Activated CD8-positive, alpha-beta memory T cell treated with anti-CD3 and anti-CD28 coated beads for 4 hours (primary cell): ENCODE measurements at places on chromosomes 7 and 10.
A peak's percentile ranks its signal among the peaks of the same experiment; 100 is the strongest.

DNA sequence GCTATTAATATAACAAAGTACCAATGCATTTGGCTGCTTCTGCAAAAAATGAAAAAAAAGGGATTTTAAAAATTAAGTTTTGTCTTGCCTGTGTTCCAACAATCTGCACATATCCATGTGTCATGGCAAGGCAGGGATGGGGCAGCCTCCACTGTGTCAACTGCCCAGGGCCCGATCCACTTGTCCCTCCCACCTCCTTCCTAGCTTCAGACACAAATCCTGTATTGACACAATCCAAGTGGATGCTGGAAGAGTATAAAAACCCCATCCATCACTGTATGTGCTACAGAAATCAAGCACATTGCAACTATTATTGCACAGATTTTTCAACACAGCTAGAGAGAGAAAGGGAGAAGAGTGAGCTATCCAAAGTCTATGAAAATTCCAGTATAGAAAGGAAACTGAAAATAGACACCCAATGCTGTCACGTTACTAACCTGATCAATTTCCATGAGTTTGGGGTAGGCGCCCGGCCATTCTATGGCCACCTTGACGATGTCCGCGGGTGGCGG is 106.4 kb downstream of the ELMO1 start:
- no peak for DNase-seq

DNA sequence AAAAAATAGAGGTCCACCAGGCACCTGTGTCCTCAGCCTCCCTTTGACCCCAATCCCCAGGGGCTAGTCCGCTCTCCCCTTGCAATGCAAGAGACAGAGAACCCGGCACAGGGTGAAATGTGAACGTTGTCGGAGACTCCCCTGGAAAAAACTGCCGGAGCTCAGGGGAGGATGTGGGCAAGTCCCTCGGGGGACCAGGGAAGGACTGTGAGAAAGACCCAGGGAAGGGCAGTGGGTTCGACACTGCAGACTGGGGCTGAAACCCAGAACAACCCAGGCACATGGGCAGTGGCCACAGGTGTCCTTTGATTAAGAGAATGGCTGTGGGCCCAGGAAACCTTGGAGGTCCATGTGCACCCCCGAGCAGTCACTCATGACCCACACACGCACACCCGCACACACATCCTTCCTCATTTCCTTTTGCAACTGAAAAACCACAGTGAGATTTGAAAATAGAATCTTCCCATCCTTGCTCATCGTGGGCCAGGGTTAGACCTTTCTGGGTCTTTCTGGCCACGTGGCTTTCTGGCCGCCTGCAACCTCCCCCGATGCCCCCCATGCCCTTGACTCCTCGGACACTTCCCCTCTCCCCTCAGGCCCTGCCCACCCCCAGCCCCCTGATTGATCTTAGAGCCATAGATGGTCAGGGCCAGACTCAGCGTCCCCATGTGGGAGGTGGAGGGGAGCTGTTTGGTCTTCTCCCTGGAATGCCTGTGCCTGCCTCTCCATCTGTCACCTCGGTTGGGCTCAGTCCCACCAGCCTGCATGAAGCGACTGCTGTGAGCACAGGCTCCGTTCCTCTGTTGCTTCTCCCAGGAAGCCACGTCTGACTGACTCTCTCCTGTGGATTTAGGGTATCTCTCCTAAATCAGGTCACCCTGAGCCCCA is 7.9 kb downstream of the LAT2 start:
- no peak for DNase-seq

- no peak for DNase-seq
Measured at GRCh38 chr7:127820732-127821085, 168.7 kb downstream of the SND1 start.

DNA sequence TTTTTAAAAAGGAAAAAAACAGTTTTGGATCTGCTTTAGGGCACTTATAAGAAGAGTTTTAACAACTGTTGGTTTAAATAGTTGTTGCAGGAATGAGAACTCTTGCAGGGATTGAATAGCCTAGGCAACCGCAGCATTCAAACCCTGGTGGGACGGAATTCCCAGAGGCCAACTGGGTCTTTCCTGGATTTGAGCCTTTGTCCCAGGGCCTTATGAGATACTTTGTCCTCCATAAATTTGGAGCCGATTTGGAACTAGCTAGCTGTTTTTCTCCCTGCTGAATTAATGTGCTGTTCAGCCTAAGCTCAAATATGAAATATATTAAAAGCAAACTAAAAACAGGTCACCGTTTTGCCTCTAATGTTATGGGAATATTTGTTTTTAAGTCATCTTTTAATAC is 109.6 kb downstream of the LRMDA start:
- DNase-seq, result no peak

- DNase-seq, result no peak
Measured at GRCh38 chr10:86186633-86187032, 180.0 kb downstream of the GRID1 start.

DNA sequence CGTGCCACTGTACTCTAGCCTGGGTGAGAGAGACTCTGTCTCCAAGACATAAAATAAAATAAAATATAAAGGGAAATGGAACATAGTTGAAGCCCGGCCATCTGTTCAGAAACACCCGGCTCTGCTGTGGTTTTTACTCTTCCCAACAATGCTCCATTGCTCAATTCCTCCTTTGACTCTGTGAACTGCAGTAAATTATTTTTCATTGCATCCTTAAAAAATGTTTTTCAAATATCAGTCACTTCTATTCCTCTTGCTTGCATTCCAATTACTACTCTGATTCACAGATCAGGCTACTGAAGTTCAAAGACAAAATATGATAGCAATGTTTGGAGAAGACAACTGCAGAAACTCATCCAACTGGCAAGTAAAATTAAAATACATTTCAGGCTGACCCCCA is 983.0 kb downstream of the SORCS1 start:
- DNase-seq, result no peak

DNA sequence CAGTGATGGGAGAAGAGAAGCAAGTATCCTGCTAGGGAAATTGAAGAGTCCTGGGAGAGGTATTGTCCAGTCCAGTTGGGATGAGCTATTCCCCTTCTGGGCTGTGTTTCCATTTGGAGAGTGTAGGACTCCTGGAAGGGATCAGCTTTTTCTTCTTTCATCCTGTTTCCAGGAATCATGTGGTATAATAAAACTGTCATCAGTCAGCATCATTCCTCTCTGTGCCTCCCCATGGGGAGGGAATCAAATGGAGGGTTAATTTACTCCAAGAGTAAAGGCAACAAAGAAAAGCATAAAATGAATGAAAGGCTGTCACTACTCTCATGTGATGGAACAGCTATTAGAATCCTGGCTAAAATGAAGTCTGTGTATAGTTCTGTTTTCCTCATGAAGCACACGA is 429.9 kb downstream of the SORCS3 start:
- DNase-seq, result no peak

- no peak for DNase-seq
Measured at GRCh38 chr10:24518981-24519597, 204.6 kb downstream of the ARHGAP21 start.

DNA sequence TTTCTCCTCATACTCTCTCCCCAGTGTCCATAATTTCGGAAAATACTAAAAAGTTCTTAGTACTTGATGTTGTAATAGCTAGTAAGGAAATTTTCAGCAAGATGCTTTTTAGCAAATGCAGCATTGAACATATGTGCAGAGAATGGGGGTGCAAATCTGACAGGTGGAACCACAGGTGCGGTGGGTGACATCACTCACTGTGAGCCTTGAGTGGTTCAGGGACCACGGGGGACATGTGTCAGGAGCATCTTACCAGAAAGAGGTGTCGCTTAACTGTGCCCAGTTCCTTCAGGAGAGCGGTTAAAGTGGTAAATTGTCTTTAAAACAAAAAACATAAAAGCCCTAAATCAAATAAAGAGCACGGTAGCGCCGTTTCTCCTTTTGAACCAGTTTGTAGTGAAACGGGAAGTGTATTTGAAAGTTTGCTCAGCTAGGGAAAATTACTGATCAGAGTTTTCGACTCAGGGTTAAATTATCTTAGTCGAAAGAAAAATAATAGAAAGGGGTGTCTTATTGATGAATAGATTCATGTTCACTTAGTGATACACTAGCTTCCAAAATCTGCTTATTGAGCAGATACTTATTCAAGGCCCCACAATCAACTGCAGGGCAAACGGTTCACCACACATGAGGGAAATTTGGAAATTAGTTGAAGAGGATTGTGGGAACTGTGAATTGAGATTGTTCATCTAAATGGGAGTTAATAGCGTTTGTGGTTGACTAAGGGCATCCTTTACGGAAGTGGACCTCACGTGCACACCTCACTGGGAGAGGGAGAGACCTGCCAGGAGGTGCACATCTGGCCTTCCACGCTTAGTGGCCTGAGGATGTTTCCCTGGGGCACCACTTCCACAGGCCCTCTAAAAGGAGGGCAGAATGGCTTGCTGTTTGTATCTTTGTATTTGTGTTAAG is 12.7 kb downstream of the CUL1 start:
- no peak for DNase-seq

DNA sequence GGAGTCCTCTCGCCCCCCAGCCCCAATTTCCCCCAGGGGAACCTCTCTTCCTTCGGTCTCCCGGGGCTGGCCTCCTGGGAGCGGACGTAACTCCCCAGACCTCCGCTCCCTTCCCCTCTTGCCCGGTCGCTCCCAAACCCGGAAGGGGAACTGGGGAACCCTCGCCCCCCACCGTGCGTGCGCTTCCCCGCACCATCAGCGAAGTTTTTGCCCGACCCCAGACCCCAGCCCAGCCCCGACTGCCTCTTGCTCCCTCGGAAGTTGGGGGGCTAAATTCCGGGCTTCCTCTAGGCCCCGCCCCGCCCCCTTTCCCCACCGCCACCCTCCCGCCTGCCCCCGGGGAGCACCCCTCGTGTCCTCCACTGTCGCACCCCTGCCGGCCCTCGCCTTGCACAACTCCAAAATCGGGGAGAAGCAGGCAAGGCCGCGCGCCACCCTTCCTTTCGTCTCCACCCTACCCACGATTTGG is 436 bp downstream of the GNB2 start:
- DNase-seq, result peak; percentile 31

GRCh38 chr10:6621536-6621935 is 41.5 kb upstream of the PRKCQ start:
- no peak for DNase-seq

- no peak for DNase-seq
Measured at GRCh38 chr7:133369130-133369529, 116.3 kb downstream of the EXOC4 start.

DNA sequence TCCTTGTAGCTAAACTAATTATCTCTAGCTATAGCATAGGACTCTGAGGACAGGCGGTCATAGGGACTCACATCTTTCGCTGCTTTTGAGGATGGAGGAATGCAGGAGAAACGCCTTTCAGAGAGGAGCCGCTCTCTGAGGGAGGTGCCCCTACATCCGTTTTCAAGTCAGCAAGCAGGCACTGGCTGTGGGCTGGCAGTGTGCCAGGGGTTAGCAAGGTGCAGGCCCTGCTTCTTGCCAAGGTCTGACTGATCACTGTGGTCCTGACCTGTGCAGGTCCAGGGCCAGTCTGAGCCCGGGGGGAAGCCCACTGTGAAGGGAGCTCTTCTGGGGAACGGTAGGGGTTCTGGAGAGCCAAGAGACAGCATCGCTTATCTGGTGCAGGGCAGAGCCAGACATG is 89.4 kb downstream of the SH3PXD2A start:
- peak; percentile 43 for DNase-seq

DNA sequence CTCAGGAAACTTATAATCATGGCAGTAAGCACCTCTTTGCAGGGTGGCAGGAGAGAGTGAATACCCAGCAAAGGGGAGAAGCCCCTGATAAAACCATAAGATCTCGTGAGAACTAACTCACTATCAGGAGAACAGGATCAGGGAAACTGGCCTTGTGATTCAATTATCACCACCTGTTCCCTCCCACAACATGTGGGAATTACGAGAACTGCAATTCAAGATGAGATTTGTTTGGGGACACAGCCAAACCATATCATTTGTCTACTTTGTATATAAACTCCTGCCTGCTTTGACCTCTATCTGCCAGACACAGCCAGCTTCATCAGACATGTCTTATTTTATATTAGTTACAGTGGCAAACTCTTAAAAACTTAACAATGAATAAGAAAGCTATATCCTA is 50.4 kb downstream of the ARMC3 start:
- DNase-seq, result no peak

GRCh38 chr7:95963446-95963990 is 191.2 kb downstream of the DYNC1I1 start:
- DNase-seq, result no peak
